Eye (tissue), 1 donor: ENCODE measurements at places on chromosomes 16 and 17.

DNA sequence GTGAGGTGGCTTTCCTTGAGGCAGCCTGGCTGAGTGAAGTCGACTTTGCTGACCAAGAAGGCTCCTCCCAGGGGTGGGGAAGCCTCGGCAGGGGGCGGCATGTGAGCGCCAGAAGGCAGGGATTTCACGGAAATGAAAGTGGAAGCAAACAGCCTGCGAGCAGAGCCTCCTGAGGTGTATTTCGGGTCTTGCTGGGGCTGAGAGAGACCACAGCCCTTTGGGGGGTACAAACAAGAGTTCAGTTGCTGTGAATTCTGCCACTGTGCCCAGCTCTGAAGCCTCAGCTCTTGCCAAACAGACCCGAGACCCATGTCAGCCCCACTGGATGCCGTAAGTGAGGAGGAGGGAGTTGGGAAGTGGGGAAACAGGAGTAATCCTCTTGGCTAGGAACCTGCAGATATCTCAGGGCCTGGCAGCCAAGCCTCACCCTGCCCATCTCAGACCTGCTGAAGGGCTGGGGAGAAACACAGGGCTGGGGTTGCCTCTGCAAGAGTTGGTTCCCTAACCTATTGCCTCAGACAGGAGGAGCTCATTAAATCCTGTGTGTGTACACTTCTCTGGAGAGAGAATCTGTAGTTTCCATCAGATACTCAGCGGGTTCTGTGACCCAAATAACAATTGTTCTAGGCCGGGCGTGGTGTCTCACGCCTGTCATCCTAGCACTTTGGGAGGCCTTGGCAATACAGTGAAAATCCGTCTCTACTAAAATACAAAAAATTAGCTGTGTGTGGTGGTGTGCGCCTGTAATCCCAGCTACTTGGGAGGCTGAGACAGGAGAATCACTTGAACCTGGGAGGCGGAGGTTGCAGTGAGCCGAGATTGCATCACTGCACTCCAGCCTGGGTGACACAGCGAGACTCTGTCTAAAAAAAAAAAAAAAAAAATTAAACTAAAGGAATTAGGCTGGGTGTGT is at the start of gene IFI35:
Gene IFI35, plus strand, starts transcription at position 146 of the 913 bp plus-strand sequence. Its CDS starts 164 bp downstream, at position 310.
- peak; percentile 71 for DNase-seq

DNA sequence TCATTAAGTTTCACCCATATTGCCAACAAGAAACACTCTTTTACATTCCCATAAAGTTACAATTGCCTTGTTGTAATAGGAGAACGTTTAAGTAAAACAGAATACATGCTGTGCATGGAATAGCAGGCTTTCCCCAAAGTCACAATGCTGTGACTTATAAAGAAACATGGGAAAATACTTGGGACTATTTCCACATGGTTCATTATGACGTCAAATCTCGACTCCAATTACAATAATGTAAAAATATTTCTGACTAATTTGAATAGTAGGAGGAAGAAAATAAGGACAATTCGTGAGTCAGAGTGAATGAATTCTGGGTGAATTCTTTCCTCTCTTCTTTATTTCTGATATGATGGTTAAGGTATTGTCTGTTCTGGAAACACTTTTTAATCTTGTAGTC is 52.8 kb downstream of the CDH11 start:
- DNase-seq = no peak

- DNase-seq = peak; percentile 89
These were observed 5.7 kb upstream of the DHX8 start for GRCh38 chr17:43477832-43478634.

GRCh38 chr16:22977294-22977697 is 163.3 kb downstream of the HS3ST2 start:
- peak; percentile 42 for DNase-seq

GRCh38 chr16:65832679-65833078 is 533.8 kb upstream of the CDH5 start:
- no peak for DNase-seq

GRCh38 chr16:85665929-85666328 is 22.8 kb downstream of the GINS2 start:
- no peak for DNase-seq

GRCh38 chr17:20156196-20157000 is 147.2 kb downstream of the SPECC1 start:
- no peak for DNase-seq

- no peak for DNase-seq
These were observed 136.7 kb downstream of the XYLT1 start for GRCh38 chr16:17334096-17334495.

GRCh38 chr16:807347-808084 is 7.0 kb upstream of the GNG13 start:
- DNase-seq = peak; percentile 95

DNA sequence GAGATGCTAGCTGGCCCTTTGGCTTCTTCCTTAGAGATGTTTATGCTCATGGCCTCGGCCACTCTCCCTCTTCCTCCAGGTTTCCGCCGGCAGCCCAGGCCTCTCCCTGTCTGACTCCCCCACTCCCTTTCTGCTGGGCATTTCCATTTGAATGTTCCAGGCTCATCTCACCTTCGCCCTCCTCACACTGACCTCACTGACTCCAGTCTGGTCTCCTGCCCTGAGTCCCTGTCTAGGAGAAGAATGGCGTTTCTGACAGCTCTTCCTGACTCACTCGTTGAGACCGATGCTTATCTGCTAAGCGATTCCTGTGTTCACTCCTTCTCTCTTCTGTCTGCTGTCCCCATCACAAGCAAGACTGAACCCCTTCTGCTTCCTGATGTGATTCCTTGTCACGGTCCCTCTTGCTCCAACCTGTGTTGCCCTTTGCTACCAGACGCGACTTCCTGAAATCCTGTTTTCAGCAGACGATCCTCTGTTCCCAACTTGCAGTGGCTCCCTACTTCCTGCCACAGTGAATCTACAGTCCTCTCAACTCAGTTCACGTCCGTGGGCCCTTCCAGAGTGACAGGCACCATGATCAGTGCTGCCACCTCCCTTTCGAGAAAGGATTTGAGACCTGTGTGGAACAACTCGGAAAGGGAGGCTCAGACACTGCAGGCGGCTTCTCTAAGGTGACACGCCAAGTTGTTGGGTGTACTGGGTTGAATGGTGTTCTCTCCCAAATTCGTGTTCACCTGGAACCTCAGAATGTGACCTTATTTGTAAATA is 176.4 kb downstream of the MSI2 start:
- DNase-seq = no peak

- DNase-seq = no peak
These were observed 310.3 kb downstream of the CDH13 start for GRCh38 chr16:82936941-82937551.

- DNase-seq = no peak
These were observed 24.0 kb downstream of the PRKCB start for GRCh38 chr16:23859713-23860269.

DNA sequence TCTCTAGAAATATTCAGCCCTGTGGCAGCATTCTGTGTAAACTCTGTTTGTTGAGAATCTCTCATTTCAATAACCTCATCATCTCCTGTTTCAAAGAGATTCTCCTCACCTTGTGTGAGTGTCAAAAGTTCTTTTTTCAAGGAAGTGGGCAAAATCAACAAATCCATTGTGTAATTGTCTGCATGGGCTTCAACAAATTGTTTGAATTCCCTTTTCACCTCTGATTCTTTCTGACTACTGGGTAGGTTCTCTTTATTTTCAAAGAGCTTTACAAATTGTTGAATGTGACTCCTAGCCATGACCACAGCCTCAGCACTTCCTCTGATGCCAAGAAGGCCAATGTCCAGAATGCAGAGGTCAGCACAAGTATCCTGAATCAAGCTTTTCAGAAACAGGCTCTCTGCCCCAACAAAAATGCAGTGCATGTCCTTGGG is 48.0 kb downstream of the N4BP1 start:
- DNase-seq = no peak

DNA sequence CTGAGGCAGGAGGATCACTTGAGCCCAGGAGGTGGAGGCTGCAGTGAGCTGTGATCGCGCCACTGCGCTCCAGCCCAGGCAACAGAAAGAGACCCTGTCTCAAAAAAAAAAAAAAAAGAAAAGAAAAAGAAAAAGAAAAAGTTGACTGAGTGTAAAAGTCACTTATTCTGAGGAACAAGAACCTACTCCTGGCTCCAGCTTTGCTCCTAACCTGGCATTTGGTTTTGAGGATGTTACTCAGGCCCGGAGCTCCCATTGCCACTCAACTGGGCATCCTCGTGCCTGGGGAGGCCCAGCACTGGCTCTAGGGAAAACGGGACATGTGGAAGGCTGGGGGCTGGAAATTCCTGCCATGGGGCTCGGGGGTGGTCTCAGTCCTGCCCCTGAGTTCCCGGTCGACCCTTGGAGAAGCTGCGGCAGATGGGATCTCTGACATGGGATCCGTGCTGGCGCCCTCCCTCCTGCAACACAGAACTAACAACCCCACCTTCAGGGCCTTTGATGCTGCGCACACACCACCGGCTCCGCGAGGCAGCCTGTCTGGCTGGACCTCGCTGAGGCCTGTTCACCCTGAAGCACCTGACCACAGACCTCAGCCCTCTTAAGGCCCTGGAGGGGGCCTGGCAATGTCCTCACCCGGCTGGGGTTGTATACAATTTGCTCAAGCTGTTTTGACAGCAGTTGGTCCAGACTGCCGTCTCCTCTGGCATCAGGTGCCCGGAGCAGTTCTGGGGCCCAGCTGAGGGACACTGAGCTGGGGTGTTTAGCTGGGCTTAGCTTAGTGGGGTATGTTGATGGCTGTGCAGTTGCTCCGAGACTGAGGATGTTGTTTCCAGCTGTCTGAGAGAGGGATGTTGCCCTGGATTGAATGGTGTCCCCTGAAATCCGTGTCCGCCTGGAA is 12.3 kb downstream of the CD7 start:
- no peak for DNase-seq

DNA sequence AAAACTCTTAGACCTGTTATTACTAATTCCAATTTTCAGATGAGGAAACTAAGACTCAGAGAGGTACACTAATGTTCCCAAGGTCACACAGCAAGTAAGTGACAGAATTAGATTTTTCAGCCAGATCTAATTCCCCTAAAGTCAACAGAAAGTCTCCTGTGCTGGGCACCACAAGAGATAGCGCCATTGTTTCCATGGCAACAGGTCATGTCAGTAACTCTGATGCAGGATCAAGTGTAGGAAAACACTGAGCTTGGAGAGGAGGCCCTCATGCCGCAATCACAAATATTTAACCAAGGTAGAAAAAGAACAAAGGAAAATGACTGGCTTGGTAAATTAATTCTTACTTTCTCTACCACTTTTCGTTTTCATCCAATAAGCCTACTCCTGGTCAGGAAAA is 166.0 kb upstream of the CDH13 start:
- no peak for DNase-seq

GRCh38 chr17:77208217-77208808 is 67.5 kb downstream of the SEC14L1 start:
- DNase-seq = no peak

GRCh38 chr16:79042141-79042540 is 558.4 kb downstream of the MAF start:
- no peak for DNase-seq

DNA sequence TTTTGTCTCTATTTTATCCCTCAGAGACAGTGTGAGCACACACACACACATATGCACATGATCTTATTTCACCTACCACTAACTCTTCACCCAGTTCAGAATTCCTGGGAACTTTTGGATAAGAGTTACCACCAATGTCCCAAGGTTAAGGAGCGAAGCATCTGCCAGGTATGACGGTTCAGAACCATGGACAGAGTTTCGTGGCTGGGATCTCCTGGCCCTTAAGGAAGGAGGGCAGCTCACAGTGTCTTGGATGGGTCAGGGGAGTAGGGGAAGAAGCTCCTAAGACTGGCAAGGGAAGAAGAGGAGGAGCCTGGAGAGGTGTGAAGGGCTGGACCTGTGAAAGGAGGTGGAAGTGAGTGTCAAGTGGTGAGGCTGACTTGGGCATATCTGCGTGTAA is 23.0 kb upstream of the TMEM132E start:
- peak; percentile 61 for DNase-seq

DNA sequence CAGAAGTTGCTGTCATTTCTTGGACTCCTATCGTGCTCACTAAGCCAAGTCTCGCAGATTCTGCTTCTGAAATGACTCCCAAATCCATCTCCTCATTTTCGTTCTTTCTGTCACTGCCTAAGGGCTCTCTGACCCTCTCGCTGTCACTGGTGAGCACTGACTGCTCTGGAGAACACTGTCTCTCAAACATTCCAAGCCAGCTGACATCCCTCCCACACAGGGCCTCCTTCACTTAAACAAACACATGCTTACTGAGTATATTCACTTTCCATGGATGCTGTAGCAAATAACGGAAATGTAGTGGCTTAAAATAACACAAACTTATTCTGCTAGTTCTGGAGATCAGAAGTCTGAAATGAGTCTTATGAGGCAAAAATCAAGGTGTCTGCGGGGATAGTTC is 18.8 kb downstream of the CACNG1 start:
- DNase-seq = no peak

DNA sequence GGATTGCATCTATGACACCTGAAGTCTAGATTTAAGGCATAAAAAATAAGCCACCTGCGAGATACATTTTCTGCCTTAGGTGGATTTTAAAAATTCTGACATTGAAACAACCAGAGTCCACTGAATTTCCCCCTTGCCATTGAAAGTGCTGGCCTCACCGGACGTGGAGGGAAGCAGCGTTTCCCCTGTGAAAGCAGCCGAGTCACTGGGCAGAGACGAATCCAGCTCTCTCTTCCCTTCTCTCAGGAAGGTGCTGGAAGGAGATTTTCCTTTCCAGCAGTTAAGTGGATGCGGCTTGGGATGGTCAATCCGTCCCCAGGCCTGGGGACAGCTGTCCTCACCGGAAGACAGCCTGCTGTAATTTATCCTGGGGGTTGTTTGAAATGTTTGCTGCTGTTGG is 270.9 kb upstream of the FOXF1 start:
- DNase-seq = no peak

- no peak for DNase-seq
These were observed 898.2 kb upstream of the GOT2 start for GRCh38 chr16:59632276-59632855.

GRCh38 chr17:12459736-12460135 is 206.0 kb upstream of the MYOCD start:
- DNase-seq = no peak

DNA sequence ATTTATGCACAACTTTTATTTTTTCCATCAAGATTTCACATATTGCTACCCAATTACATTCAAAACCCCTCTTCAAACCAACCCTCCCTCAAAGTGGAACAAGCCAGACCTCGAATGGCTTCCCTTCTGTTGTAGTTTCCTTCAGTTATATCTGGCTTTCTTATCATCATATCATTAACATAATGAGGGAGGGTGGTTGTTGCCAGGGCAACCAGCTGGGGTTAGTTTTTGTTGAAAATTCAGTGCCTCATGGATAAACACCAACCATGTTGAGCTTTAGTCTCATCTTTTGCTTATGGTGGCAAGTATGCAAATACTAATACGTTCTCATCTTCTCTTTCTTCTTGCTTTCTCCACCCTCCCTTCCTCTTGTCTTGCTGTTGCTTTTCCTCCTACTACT is 359.7 kb downstream of the CDH11 start:
- no peak for DNase-seq

- no peak for DNase-seq
These were observed 339 bp downstream of the N4BP1 start for GRCh38 chr16:48609652-48610029.

GRCh38 chr16:9042533-9042932 is 48.9 kb upstream of the HAPSTR1 start:
- peak; percentile 29 for DNase-seq

- DNase-seq = peak; percentile 80
These were observed at the start of gene CES3 for GRCh38 chr16:66961065-66961744. CES3 (plus strand) TSS chr16:66961266; CDS start chr16:66961308, 42 bp downstream.
